Activated naive CD4-positive, alpha-beta T cell treated with anti-CD3 and anti-CD28 coated beads for 36 hours (primary cell): ENCODE measurements at places on chromosomes 4 and X. TPM values are rescaled to one million over a fixed set of nuclear protein-coding genes. Genes with fewer than 3 reads are reported as not detected.

Gene GYPB
- not detected for total RNA-seq

Gene ETDA
- total RNA-seq, result not detected

Gene ARAP2
- total RNA-seq, result 38.2 TPM

Gene UGT2B15
- total RNA-seq, result not detected

- DNase-seq, result no peak
These were observed 547.6 kb downstream of the GABRG1 start for GRCh38 chr4:45576275-45576674.
